KG1 (cell line): ENCODE measurements at places on chromosomes 5 and 9.

GRCh38 chr9:109779711-109780452, at the start of gene PALM2AKAP2:
TSS of gene PALM2AKAP2 (plus strand) at chr9:109780198. CDS start at chr9:109780489, 291 bp downstream.
- DNase-seq, result no peak

- no peak for DNase-seq
These were observed 16.8 kb downstream of the ABCA1 start for GRCh38 chr9:104911032-104911607.

DNA sequence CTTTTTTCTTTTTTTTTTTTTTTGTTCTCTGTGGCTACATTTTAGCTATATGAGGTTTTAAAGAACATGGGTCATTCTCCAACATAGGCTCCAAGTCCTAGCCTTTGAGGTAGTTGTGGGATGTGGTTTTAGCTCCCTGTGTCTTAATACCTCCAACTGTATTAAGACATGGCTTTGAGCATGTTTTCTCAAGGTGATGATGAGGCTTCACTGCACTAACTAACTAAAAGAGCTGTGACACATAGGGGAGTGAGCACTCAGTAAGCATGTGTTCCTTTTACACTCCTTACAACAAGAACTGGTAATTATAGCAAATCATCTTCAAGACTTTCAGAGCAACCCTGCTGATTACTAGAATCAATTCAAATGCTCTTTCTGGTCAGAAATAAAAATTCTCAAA, 333.6 kb upstream of the CCNH start:
- DNase-seq, result no peak

DNA sequence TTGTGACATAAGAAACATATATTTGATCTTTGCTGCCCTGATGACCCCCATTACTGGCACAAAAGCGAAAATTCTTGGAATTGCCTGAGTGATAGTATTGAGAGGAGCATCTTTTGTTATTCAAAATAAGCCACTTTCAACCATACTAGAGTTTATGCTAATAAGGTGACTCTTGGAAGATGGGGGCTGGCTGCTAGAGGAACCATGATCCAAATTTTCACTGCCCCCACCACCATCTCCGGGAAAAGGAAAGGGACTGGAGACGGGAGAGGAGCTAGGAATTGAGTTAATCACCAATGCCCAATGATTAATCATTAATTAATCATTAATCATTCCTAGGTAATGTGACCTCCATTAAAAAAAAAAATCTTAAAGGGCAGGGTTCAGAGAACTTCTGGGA, 25.6 kb downstream of the FBXW11 start:
- no peak for DNase-seq

DNA sequence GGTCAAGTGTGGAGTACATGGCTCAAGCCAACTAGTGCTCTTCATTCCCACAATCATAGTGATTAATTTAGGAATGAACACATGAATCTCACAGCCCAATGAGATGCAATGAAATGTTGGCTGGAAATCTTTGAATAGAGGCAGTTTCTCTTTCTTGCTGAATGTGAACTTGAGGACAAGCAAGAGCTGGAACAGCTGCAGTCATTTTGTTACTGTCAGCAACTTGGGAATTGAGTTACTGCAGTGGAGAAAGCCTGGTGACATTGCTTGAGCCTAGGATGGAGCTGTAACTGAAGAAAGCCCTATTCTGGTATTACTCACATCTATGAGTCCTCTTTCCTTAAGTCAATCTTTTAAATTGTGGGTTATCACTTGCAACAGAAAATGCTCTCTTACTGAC, 62.3 kb downstream of the YIPF5 start:
- no peak for DNase-seq

GRCh38 chr9:29449306-29449705, 1876.0 kb upstream of the C9orf72 start:
- no peak for DNase-seq

GRCh38 chr5:15004506-15004905, 132.9 kb upstream of the ANKH start:
- no peak for DNase-seq

GRCh38 chr9:7011395-7012067, 253.8 kb downstream of the KDM4C start:
- DNase-seq, result peak; percentile 38
